Right atrium auricular region (tissue), 2 donors: ENCODE measurements at places on chromosomes 7 and 10. TPM values are rescaled to one million over a fixed set of nuclear protein-coding genes. Genes with fewer than 3 reads are reported as not detected.
A peak's percentile ranks its signal among the peaks of the same experiment; 100 is the strongest.

The SNX13 gene
- total RNA-seq, result 46.9 TPM

DNA sequence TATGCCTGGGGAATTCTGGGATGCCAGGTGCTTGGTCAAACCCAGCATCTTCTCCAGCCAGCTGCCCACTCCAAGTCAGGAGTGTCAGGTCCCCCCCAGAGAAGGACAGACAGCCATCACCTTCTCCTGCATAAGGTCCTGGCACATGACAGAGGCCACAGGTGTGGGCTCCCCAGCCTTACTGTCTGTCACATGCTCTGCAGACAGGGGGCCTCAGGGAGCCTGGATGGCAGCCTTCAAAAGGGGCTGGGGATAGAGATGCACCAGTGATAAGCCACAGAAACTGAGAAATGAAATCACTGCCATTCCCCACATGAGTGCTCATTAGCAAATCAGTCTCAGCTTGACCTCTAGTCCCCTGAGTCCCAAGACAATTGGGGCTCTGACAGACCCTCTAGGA, 72.9 kb downstream of the PLXNA4 start:
- peaks cover 3% of the 10 kb centered on the region for H3K36me3 ChIP-seq
- H3K27ac ChIP-seq, result no peak overlapping the region
- H3K4me3 ChIP-seq, result no peak overlapping the region
- no peak for DNase-seq

GRCh38 chr10:43197834-43198681, 59.8 kb downstream of the CSGALNACT2 start:
- no peak overlapping the region for H3K27ac ChIP-seq
- no peaks in the 10 kb centered on the region for H3K36me3 ChIP-seq
- peaks cover 15% of the 10 kb centered on the region for H3K4me1 ChIP-seq

- no peaks in the 10 kb centered on the region for H3K36me3 ChIP-seq
- H3K4me3 ChIP-seq, result no peak overlapping the region
- peak overlapping the region; percentile 65 for H3K27ac ChIP-seq
- no peak for DNase-seq
Measured at GRCh38 chr10:29947701-29948060, 111.7 kb downstream of the JCAD start.

DNA sequence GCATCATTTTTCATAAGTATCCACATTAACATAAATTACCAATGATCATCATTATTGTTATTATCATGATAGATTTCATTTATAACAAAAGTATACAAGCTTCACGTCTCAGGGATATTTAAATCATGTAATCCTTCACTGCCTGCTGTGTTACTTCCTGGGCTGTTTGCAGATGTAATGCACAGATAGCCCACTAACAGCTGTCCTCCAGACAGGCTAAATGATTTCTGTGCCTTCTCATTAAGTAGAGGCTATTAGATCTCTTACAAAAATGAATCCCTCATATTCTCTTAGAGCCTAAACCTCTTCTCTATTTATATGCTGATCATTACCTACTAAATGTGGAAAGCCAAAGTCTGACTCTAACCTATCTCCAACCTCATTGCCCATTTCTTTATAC, 9.3 kb downstream of the PCLO start:
- H3K4me1 ChIP-seq, result no peaks in the 10 kb centered on the region
- no peak overlapping the region for H3K27ac ChIP-seq
- no peak for DNase-seq

The FBXL13 gene
- 1.6 TPM for total RNA-seq

DNA sequence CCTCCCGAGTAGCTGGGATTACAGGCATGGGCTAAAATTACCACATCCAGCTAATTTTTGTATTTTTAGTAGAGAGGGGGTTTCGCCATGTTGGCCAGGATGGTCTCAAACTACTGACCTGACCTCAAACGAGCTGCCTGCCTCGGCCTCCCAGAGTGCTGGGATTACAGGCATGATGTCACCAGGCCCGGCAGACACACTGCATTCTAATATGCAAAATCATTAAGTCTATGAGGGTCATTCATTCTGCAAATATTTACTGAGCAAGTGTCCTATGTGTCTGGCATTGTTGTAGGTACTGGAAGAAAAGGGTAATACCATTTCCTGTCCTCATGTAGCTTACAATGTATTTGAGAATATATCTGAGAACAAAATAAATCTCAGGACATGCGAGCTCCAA, 2.7 kb downstream of the PUS7 start:
- no peak for DNase-seq
- H3K4me1 ChIP-seq, result peaks cover 3% of the 10 kb centered on the region
- H3K27me3 ChIP-seq, result no peaks in the 10 kb centered on the region
- H3K27ac ChIP-seq, result no peak overlapping the region

DNA sequence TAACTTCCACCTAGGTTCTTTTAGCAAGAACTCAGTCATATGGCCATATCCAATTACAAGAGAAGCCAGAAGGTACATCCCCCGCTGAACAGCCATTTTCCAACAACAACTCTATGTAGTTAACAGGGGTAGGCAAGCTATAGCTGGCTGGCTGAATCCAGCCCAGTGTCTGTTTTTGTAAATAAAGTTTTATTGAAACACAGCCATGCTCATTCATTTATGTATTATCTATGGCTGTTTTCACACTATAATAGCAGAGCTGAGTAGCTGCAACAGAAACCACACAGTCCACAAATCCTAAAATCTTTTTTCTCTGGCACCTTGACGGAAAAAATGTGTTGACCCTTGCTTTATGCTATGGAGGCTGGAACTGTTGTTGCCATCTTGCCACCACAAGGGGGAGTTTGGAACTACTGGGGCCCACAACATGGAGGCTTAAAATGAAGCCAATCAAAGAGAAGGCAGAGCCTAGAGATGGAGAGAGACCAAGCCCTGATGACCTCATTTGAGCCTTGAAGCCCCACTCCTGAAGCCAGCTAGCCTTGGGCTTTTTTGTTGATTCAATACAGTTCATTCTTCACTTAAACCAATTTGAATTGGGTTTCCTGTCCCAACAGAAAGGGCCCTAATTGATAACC, 33.3 kb upstream of the XPNPEP1 start:
- no peaks in the 10 kb centered on the region for H3K27me3 ChIP-seq
- H3K36me3 ChIP-seq, result no peaks in the 10 kb centered on the region
- no peaks in the 10 kb centered on the region for H3K4me1 ChIP-seq
- DNase-seq, result no peak
- H3K27ac ChIP-seq, result no peak overlapping the region

The RELN gene
- total RNA-seq, result 8.0 TPM

The PIP gene
- total RNA-seq, result not detected

GRCh38 chr7:83101530-83101929, 61.2 kb downstream of the PCLO start:
- no peak for DNase-seq
- H3K27ac ChIP-seq, result no peak overlapping the region
- H3K27me3 ChIP-seq, result no peaks in the 10 kb centered on the region

- H3K27ac ChIP-seq, result no peak overlapping the region
- H3K4me3 ChIP-seq, result no peak overlapping the region
- no peak for DNase-seq
- peaks cover 58% of the 10 kb centered on the region for H3K36me3 ChIP-seq
Measured at GRCh38 chr10:113158183-113158582, 208.1 kb downstream of the TCF7L2 start.

The COL26A1 gene
- not detected for total RNA-seq

The SFTPD gene
- total RNA-seq, result 2.1 TPM
